ENCODE measurements at places on chromosomes 11 and 22.

DNA sequence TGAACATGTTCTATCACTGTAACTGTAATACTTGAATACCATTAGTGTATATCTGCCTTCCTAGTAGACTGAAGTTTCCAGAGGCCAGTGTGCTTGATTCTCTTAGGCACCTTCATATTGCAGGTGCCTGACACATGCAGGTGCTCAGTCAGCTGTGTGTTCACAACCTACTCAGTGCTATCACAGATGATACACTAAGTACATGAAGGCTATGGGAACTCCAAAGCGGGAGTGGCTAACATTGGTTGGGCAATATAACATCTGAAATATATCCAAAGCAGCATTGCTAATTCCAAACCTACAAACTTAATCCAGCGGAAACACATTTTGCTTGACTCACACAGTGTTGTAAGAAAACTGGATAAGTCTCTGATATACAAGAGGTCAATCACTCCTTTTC, 539.3 kb upstream of the ISX start:
- H3K4me3 ChIP-seq: no peak overlapping the region
- H3K27me3 ChIP-seq: no peaks in the 10 kb centered on the region
- DNase-seq: no peak
- no peak overlapping the region for H3K27ac ChIP-seq

DNA sequence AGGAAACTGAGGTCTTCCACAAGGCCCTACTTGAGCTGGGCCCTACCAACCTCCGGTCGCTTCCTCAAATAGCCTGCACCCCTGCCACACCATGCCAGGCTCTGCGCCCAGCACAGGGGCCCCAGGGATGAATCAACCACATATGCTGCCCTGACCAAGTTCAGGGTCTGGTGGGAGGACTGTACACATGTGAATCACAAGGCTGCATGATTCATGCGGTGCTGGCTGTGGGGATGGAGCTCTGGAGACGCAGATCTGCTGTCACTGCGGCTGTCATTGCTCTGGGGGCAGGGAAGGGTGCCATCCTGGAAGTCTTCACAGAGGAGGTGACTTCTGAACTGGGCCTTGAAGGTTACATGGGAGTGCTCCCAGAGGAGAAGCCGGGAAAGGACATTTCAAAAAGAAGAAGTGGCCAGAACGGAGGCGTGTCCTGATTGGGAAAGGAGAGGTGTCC, 21.5 kb downstream of the CYTH4 start:
- no peaks in the 10 kb centered on the region for H3K27me3 ChIP-seq
- no peaks in the 10 kb centered on the region for H3K36me3 ChIP-seq
- H3K4me3 ChIP-seq: no peak overlapping the region
- no peak for DNase-seq
- H3K4me1 ChIP-seq: no peaks in the 10 kb centered on the region

DNA sequence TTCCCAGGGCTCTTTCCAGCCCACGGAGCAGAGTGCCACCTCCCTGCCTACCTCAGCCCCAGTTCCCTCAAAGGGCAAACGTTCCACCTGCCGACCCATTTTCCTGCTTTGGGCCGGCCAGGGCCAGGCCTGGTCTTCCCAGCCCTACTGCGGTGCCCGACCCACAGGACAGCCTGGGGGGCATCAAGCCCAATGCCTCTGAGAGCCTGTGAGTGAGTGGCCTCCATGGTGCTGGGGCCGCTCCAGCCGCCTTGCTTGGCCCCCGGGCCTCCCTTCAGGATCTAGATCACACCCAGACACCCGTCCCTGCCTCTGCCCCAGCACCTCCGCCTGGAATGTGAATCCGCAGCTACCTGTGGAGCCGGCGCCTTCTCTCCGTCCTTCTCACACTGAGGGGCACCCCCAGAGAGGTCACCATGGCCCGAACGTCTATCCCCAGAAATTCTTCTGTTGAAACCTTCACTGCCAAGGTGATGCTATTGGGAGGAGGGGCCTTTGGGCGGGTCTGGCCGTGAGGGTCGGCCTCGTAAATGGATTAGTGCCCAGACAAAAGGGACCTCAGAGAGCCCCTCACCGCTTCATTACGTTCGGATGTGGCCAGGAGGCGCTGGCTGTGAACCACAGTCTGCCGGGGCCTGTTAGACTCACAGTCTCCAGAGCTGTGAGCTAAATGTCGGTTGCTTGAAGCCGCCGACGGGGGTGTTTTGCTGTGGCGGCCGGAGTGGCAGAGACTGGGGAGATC, 36.2 kb upstream of the BRSK2 start:
- no peak for DNase-seq
- peaks cover 79% of the 10 kb centered on the region for H3K27me3 ChIP-seq
- H3K4me3 ChIP-seq: no peak overlapping the region

DNA sequence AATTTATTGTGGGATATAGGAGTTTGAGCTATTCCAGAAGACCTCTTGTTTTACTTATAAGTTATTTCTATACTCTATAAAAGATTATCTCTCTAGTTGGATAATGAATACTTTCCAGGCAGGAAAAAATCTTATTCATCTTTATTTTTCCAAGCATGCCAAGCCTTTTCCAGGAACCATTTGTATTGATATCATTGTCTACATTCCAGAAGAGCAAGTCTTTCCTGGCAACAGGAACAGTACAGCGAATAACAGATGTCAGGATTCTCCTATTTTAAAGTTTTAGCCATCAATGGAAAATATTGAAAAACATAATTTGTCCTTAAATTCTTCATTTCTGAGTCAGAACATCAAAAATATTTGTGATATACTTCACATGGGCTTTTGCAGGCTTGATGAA, 5.2 kb upstream of the NXPE1 start:
- H3K27me3 ChIP-seq: no peaks in the 10 kb centered on the region
- DNase-seq: no peak
- no peak overlapping the region for H3K4me3 ChIP-seq
- no peaks in the 10 kb centered on the region for H3K4me1 ChIP-seq
- H3K36me3 ChIP-seq: no peaks in the 10 kb centered on the region

GRCh38 chr22:24564376-24565058, 8.7 kb downstream of the SNRPD3 start:
- H3K4me1 ChIP-seq: no peaks in the 10 kb centered on the region
- no peak overlapping the region for H3K4me3 ChIP-seq
- no peak for DNase-seq
- H3K27ac ChIP-seq: no peak overlapping the region
- H3K36me3 ChIP-seq: peaks cover 16% of the 10 kb centered on the region

GRCh38 chr11:295351-296170, 3.8 kb downstream of the IFITM5 start:
- no peak overlapping the region for H3K27ac ChIP-seq
- no peaks in the 10 kb centered on the region for H3K36me3 ChIP-seq
- no peaks in the 10 kb centered on the region for H3K4me1 ChIP-seq
- no peak for DNase-seq
- H3K4me3 ChIP-seq: no peak overlapping the region

DNA sequence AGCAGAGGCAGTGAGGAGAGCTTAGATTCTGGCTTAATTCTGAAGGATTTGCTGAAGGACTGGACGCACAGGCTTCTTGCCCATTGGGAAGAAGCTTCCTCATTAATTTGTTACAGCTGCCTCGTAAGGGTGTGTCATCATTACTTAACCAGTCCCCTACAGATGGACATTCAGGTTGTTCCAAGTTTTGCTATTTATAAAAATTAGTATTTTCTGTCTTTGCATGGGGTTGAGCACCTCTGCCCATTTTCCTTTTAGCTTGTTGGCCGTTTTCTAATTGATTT, 38.1 kb downstream of the CAPN1 start:
- peaks cover 3% of the 10 kb centered on the region for H3K27me3 ChIP-seq
- no peak for DNase-seq
- no peak overlapping the region for H3K27ac ChIP-seq
- H3K4me1 ChIP-seq: no peaks in the 10 kb centered on the region

- H3K27ac ChIP-seq: no peak overlapping the region
- no peaks in the 10 kb centered on the region for H3K36me3 ChIP-seq
- no peak for DNase-seq
- no peaks in the 10 kb centered on the region for H3K27me3 ChIP-seq
- H3K4me3 ChIP-seq: no peak overlapping the region
- peaks cover 7% of the 10 kb centered on the region for H3K4me1 ChIP-seq
Observed at GRCh38 chr11:76785513-76785912, 2.4 kb downstream of the TSKU start.

DNA sequence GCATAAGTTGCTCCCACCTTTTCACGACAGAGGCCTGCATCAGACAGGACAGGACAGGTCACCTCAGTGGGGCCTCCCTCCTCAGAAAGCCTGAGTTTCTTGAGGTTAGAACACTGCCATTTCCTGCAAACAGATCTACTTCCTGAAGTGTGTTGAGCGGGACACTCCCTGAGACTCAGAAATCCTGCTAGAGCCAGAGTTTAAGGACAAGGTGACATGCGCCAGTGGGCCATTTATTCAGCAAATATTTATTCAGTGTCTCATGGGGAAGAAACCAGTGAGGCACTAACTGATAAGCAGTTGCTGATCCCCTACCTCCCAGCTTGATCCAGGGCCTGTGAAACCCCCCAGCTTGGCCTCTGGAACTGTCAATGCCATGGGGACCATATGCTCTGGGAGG, 454.6 kb downstream of the SOX6 start:
- no peaks in the 10 kb centered on the region for H3K27me3 ChIP-seq
- H3K4me1 ChIP-seq: no peaks in the 10 kb centered on the region
- H3K36me3 ChIP-seq: no peaks in the 10 kb centered on the region
- no peak for DNase-seq
- H3K27ac ChIP-seq: no peak overlapping the region

DNA sequence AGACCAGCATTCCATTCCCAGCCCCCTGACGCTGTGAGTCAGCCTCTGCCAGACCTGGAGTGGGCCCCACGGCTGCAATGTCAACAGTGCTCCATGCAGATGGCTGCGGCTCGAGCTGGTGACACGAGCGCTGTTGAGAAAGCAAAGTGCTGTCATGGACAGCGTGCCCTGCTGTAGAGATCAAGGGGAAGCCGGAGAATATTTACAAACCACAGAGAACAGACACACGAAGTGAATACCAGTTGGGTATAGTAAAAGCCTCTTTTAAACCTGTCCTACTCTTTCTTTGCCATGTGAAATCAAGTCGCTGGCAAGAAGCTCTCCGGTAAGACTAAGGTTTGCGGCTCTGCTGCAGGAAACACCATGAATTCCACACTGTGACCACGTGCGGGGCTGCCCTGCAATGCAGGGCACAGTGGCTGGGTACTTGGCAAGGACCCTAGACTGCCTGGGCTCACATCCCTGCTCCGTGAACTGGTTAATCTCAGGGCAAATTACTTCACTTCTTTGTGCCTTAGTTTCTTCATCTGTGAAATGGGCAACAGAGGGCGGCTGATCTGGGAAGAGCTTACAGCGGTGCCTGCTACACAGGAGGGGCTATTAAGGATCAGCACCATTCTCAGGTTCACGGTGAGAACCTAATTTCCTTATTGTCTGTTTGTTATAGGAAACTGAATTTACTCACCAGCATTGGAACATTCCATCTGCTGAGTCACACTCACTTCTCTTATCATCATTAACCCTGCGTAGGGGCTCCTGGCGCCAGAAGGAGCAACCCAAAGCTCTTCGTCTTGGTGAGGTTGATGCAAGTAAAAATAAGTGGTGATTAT, 27.8 kb upstream of the ELFN2 start:
- H3K27me3 ChIP-seq: peaks cover 30% of the 10 kb centered on the region
- no peak overlapping the region for H3K27ac ChIP-seq
- H3K4me1 ChIP-seq: no peaks in the 10 kb centered on the region
- no peak overlapping the region for H3K4me3 ChIP-seq
- no peak for DNase-seq

DNA sequence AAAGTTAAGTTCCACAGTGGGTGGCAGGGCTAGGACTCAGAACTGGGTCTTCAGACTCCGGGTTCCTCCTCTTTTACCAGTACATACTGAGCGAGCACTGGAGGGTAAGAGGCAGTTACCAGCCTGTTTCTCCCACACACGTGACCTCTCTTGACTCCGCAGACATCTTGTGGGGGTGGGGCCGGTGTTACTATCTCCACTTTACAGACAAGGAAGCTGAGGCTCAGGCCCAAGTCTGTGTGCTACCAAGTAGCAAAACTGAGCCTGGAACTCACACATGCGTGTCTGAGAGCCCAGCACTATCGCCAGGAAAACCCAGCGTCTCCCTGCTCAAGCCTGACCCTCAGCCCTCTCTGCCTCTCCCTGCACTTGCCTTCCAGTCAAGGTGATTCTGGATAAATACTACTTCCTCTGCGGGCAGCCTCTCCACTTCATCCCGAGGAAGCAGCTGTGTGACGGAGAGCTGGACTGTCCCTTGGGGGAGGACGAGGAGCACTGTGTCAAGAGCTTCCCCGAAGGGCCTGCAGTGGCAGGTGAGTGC, 16.0 kb upstream of the SMIM35 start:
- no peak overlapping the region for H3K4me3 ChIP-seq
- no peaks in the 10 kb centered on the region for H3K36me3 ChIP-seq
- no peaks in the 10 kb centered on the region for H3K4me1 ChIP-seq
- DNase-seq: no peak
- H3K27ac ChIP-seq: no peak overlapping the region
- no peaks in the 10 kb centered on the region for H3K27me3 ChIP-seq

Measured in MM.1S (cell line).